ENCODE measurements at places on chromosomes 12 and 14.

DNA sequence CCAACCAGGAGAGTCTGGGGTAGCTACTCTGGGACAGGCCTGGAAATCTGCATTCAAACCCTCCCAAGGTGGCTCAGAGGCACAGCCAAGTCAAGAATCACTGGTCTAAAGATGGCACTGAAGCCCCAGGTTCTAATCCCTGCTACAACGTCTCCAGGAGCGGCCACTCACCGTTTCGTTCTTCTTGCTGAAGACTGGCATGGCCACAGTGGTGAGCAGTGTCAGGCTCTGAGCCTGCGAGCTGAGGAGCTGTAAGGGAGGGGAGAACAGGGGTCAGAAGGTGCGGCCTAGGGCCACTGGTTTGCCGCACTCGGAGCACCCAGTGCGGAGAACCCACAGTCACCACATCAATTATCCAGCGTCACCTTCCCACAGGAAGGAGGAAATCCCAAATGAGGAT lies 38.8 kb downstream of the CACNA2D4 start:
- H3K36me3 ChIP-seq, result no peaks in the 10 kb centered on the region
- no peak overlapping the region for H3K4me3 ChIP-seq
- no peaks in the 10 kb centered on the region for H3K27me3 ChIP-seq
- no peaks in the 10 kb centered on the region for H3K4me1 ChIP-seq
- no peak overlapping the region for H3K27ac ChIP-seq

GRCh38 chr12:41205070-41205709 lies 17.1 kb downstream of the PDZRN4 start:
- no peaks in the 10 kb centered on the region for H3K4me1 ChIP-seq
- H3K36me3 ChIP-seq, result no peaks in the 10 kb centered on the region
- H3K27ac ChIP-seq, result no peak overlapping the region
- H3K4me3 ChIP-seq, result no peak overlapping the region

DNA sequence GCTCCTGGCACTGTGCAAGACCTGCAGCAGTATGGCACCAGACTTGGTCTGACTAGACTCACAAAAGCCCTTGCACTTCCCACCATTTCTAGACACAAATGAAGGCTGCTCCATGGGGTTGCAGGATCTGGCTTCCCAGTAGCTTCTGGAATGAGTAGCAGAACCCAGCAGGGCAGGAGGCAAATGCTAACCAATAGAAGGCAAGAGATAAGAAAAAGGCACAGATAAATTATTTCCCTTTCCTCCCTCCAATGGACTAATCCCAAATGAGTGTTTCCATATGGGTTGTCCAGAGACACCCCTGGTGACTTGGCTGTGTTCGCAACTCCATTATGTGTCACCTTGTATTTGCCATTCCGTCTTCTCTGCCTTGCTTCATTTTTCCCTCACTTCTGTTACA lies 49.7 kb downstream of the KIF21A start:
- no peaks in the 10 kb centered on the region for H3K27me3 ChIP-seq
- H3K4me1 ChIP-seq, result no peaks in the 10 kb centered on the region
- no peaks in the 10 kb centered on the region for H3K36me3 ChIP-seq
- DNase-seq, result no peak

DNA sequence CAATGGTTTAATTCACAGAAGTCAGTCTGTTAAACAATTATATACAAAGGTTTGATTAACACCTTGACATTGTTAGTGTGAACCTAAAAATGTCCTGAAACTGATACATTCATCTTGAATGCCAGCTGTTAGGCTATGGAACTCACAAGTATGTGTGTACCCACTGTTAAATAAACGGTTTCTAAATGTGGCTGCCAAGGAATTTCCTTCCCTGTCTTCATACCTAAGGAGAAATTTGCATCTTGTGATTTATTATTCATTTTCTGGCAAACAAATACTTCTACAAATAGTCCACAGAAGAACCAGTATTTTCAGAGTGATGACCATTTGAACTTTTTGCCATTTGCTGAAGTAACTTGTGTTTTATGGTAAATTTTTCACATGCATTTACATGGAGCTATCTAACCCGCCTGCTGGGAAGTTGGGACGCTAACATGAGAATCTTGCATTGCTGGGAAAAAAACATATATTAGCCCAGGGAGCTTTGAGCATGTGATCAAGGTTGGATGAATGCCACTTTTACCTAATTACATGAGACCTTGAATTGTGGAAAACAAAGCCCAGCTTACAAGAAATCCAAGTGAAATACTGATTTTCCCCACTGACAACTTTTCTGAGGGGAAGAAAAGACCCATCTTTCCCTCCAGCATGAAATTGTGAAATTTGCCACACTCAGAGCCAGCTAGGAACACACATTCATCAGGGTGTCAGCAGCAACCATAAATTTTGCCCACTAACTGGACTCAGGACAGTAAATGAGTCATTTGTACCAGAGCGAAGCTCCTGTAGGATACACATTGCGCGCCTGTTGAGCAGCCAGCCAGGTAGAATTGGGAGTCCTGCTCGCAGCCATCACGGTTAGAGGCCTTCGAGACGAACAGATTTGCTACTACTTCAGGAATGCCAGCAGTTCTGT lies 118.0 kb downstream of the KICS2 start:
- H3K4me3 ChIP-seq, result no peak overlapping the region
- no peaks in the 10 kb centered on the region for H3K4me1 ChIP-seq
- DNase-seq, result no peak
- peaks cover 9% of the 10 kb centered on the region for H3K27me3 ChIP-seq

DNA sequence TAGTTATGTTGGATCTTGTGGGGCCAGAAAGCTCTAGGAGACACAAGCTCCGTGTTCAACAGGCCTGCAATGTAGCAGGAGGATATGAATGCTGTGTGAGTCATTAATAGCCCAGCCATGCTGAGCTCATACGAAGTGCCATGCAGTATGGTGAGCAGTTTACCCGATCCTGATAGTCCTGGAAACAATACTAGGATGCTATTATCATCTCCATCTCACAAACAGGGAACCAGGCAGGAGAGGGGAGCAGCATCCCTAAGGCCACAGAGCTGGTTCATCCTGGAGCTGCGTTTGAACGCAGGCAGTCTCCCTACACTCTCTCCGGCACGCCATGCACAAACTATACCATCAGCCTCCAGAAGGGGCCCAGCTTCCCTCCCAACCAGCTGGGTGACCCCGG lies 20.5 kb downstream of the TTC7B start:
- no peaks in the 10 kb centered on the region for H3K4me1 ChIP-seq
- no peaks in the 10 kb centered on the region for H3K27me3 ChIP-seq
- H3K27ac ChIP-seq, result no peak overlapping the region
- H3K36me3 ChIP-seq, result no peaks in the 10 kb centered on the region

GRCh38 chr12:18676996-18677588 lies 60.7 kb downstream of the PLCZ1 start:
- no peak for DNase-seq
- no peak overlapping the region for H3K4me3 ChIP-seq
- H3K36me3 ChIP-seq, result no peaks in the 10 kb centered on the region
- H3K27ac ChIP-seq, result no peak overlapping the region
- no peaks in the 10 kb centered on the region for H3K4me1 ChIP-seq

DNA sequence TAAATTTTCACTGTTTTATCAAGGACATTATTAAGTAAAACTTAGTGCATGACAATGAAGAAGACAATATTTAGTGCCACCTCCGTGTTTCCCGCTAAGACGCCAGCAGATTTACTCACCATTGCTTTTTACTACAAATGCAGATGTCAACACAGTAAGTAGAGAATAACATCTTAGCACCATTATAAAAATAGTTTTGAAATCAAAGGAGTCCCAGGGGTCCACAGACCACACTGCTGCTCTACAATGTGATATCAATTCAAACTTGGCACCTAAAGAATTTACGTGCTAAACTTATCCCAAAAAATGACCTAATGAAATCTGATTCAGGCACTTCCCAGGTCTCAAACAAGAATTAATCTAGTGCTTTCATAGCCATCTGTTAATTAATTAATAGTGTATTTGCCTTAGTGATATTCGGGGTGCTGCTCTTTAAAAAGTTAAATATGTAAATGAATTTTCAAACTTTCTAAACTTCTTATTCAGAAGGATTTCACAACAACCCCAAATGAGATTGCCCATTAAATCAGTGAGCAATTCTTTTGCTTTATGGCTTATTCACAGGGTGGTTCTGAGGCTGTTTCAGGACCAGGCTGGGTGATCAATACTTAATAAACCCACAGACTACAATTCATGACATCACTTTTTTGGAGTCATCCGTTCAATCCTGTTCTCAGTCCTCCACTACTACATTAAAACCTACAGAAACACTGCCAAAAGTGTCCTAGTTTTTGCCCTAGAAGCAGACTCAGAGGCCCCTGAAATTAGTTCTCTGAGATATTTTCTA lies 161.3 kb upstream of the LMNTD1 start:
- no peaks in the 10 kb centered on the region for H3K27me3 ChIP-seq
- no peak overlapping the region for H3K27ac ChIP-seq
- H3K4me1 ChIP-seq, result no peaks in the 10 kb centered on the region
- no peaks in the 10 kb centered on the region for H3K36me3 ChIP-seq
- H3K4me3 ChIP-seq, result no peak overlapping the region

DNA sequence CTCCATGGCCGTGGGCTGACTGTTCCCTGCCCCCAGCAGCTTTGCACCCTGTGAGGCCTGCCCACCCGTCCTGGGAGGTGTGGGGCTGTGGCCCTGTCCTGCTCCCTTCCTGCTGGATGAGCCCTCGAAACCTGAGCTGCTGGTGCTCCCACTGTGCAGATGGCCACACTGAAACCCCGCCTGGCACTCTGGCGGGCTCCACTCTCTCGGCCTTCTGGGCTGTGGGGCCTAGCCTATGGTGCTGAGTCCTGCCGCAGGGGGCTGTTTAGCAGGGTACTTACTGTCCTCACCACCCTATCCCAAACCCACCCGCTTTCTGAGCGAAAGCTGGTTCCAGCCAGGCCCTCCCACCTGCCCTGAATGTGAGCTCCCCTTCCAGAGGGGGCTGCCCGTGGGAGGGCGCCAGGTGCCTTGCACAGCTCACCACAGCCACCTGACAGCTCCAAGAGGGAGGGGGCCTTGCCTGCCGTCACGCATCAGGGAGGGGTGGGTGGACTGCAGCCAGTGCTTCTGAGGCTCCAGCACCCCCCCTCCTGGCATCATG lies 7.3 kb downstream of the SLC25A47 start:
- H3K4me1 ChIP-seq, result no peaks in the 10 kb centered on the region
- H3K36me3 ChIP-seq, result no peaks in the 10 kb centered on the region
- no peak overlapping the region for H3K4me3 ChIP-seq
- H3K27me3 ChIP-seq, result no peaks in the 10 kb centered on the region

DNA sequence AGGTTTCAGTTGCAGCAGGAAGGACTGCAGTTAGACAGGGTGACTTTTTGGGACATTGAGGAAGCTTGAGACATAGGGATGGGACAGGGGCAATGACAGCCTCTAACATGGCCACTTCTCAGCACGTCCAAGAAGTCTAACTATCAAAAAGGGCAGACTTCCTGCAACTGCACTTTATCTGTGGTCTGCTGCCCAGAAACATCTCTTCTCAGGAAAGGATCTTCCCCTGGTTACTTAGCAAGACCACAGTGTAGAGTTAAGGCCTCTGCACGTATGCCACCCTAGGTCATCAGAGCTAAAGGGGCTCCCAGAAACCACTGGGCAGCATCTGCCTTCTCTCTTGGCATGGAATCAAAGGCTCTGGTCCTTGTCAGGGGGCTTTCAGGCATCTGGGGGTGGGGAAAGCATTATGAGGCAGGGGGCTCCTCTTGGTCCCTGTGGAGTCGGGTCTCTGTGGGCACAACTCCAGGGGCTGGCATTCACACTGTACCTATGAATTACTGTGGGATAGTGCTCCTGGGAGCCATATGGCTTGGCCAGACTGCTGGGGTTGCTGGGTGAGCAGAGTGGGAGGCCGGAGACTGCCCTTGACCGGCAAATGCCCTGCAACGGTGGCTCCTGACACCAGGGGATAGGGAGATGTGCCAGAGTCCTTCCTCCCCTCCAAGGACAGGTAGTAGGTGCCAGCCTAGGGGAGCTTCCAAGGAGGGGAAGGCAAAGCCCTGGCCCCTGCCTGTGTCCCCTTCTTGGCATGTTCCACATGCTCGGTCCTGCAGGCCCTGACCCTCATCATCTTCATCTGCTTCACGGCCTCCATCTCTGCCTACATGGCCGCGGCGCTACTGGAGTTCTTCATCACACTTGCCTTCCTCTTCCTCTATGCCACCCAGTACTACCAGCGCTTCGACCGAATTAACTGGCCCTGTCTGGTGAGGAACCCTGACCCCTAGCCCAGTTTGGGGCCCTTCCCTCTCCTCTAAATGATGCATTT lies 1.0 kb downstream of the CMTM5 start:
- no peak overlapping the region for H3K4me3 ChIP-seq
- H3K27ac ChIP-seq, result no peak overlapping the region
- H3K4me1 ChIP-seq, result no peaks in the 10 kb centered on the region
- no peak for DNase-seq

GRCh38 chr14:36524874-36525745 lies 5.1 kb upstream of the NKX2-1 start:
- H3K4me1 ChIP-seq, result peaks cover 7% of the 10 kb centered on the region
- no peaks in the 10 kb centered on the region for H3K36me3 ChIP-seq
- H3K27me3 ChIP-seq, result peaks cover 23% of the 10 kb centered on the region
- H3K27ac ChIP-seq, result no peak overlapping the region
- no peak overlapping the region for H3K4me3 ChIP-seq
- DNase-seq, result no peak

DNA sequence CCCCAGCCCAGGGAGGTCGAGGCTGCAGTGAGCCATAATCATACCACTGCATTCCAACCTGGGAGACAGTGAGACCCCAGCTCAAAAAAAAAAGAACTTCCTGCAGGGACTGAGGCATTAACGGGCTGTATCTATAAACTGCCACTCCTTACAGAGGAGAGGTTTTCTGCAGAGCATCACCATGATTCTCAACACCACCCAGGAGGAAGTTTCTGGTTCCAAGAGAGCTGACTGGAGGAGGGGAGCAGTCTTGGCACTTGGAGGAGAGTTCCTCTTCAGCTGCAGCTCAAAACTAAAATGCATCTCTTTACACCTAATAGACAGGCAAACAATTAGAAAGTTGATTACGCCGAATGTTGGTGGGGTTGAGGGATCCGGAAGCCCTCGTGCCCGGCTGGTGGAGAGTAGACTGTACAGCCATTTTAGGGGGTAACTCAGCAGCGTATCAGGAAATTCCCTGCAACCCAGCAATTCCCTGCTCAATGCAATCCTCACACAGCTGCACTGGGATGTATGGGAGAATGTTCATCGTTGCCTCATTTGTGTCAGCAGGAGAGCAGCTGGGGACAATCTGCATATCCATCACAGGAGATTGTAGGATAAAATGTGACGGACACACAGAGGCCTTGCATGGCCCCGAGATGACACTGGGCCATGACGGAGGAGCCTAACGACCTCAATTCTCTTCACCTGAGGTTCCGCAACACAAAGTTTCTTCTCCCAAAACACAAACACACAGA lies 36.6 kb downstream of the ACTN1 start:
- DNase-seq, result no peak
- no peak overlapping the region for H3K4me3 ChIP-seq
- H3K4me1 ChIP-seq, result peaks cover 37% of the 10 kb centered on the region
- no peaks in the 10 kb centered on the region for H3K27me3 ChIP-seq
- no peaks in the 10 kb centered on the region for H3K36me3 ChIP-seq

GRCh38 chr12:116091579-116091978 lies 185.9 kb downstream of the MED13L start:
- H3K36me3 ChIP-seq, result peaks cover 4% of the 10 kb centered on the region
- no peaks in the 10 kb centered on the region for H3K27me3 ChIP-seq
- no peak for DNase-seq

Data from CD4-positive, alpha-beta memory T cell (primary cell).